Lung (tissue), 17 donors: ENCODE measurements at places on chromosomes 11 and 22. TPM values are rescaled to one million over a fixed set of nuclear protein-coding genes. Genes with fewer than 3 reads are reported as not detected.

The PVALB gene
- total RNA-seq, result 2.4 TPM

GRCh38 chr11:132177106-132177505, 806.7 kb downstream of the NTM start:
- DNase-seq, result peak; percentile 90

GRCh38 chr22:31044262-31044861, 36.8 kb upstream of the SMTN start:
- no peak for DNase-seq

DNA sequence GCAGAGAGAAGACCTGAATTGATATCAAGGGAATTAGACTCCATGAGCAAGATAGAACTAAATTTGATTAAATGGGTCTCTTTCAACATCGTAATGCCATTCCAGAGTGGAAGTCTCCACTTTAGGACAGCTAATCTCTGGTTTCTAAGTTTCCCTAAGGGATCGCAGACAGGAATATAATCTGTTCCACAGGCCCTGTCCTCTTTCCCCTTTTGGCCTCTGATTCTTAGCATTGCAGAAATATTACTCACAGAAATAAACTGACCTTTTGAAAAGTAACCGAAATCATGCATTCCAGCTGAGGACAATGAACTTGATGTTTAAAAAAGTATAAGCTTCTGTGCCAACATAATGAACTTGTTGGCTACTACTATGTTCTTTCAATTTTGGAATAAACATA, 227.8 kb downstream of the ETS1 start:
- no peak for DNase-seq

DNA sequence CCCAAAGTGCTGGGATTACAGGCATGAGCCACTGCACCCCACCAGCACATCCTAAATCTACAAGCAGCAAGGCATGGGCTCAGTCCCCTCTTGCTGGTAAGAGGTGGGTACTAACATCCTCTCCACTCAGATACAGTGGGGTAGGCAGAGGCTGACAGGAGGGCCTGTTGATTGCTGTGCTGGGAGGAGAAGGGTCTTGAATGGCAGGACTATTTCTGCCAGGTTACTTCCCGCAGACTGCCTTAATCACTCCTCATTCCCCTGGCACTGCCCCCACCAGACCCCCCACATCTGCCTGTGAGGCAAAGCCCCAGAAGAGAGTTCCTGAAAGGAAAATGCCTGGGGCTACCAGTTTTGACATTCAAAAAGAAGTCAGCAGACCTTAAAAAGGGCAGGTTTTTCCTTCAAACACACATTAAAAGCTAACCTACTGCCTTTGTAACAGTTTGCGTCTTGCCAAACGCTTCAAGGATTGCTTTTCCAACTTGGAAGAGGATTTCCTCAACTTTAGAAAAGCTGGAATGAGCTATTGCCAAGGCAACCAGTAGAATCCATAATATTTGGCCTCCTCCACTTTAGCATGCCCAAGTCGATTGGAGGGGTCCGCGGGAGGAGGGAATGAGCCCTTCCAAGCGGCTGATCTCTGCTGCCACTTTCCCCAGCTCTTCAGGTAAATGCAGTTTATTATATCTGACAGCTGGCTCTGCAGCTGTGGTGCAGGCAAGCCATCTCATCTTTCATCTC, 62.0 kb downstream of the FDX1 start:
- DNase-seq, result peak; percentile 45

The INS gene
- not detected for total RNA-seq
